ENCODE measurements at places on chromosomes 13 and 19.

DNA sequence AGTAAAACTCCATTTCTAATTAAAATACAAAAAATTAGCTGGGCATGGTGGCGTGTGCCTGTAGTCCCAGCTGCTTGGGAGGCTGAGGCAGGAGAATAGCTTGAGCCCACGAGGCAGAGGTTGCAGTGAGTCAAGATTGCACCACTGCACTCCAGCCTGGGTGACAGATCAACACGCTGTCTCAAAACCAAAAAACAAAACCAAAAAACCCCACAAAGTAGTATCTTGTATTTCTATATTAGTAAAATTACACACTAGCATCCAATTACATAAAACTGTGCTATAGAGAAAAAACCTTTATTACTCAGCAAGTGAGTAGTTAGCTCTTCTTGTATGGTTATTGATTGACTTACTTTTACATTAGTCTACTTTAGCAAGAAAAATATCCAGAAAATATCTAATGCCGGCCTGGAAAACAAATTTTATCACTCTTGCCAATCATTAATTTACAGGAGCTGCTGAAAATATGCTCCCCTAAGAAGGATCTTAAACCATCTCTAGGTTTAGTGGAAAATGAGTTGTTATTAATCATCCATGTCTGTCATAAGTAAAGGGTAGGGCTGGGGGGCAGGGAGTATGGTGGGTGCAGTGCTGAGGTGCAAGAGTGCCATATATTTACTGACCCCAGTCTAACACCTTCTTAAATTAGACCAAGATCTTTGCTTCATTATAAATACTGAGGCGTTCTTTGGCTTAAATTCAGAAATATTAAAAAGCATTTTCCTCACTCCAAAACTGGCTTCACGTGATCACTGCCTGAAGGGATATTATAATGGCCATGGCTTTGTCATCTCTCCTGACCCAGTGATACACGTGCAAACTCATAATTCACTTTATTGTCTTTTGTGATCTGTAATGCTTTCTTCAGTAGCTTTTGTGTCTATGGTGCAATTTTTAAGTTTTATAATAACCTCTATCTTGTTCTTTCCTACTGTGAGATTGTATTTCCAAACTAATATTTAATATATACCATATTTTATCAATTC, 44.1 kb downstream of the UBL3 start:
- no peak for DNase-seq

GRCh38 chr13:97352815-97353214, 81.2 kb upstream of the RAP2A start:
- DNase-seq: no peak

GRCh38 chr19:39052243-39052746, 19.9 kb upstream of the FBXO27 start:
- DNase-seq: peak; percentile 32

- DNase-seq: no peak
Observed at GRCh38 chr13:110431425-110432294, 124.6 kb downstream of the COL4A2 start.

GRCh38 chr13:85141401-85141800, 657.8 kb downstream of the SLITRK6 start:
- DNase-seq: no peak

DNA sequence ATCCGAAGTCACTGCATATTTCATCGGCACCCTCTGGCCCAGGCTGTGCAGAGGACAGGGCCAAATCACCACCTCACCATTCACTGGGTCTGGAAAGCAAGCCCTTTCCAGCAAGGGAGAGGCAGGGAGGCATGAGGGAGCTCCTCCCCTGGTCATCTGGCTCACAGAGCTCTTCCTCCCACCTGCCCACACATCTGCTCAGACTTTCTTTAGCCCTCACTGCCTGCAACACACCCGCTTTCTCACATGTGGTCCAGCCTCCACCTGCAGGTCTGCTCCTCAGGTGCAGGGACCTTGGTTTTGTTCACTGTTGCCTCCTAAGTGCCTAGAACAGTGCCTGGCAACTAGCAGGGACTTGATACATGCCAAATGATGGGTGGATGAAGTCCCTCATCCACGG, 21.0 kb upstream of the SLC35E1 start:
- DNase-seq: no peak

DNA sequence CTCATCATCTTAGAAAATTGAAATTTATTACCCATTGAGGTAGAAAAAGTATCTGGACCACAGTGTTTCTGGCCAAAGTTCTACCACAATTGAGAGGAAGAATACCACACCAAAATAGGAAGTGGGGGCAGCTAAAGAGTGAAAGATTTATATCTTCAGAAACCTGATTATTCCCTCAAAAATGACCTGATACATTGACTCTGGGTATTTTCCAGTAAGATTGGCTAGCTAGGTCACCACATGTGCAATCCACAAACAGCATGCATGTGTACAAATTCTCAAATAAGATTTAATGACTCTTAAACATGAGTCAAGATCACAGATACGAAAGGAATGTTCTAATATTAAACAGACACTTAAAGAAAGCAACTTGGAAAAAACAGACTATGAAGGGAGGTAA, 1516.2 kb upstream of the PCDH20 start:
- DNase-seq: no peak

- DNase-seq: no peak
Observed at GRCh38 chr19:47464675-47465419, 6.8 kb downstream of the SLC8A2 start.

- DNase-seq: no peak
Observed at GRCh38 chr13:27408074-27408473, 16.3 kb upstream of the GTF3A start.

DNA sequence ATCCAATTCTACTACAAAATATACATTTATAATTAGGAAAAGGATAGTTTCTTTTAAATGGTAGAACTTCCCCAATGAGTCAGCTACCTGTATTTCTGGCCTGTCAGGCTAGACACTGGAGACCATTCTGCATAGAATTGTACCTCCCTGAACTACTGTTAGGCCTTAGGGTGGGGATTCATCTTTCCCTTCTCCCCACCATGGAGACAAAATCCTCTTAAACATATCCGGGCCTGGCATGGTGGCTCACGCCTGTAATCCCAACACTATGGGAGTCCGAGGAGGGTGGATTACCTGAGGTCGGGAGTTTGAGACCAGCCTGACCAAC, 24.5 kb upstream of the TPT1 start:
- DNase-seq: no peak

- no peak for DNase-seq
Observed at GRCh38 chr19:30070968-30071632, 129.1 kb downstream of the URI1 start.

DNA sequence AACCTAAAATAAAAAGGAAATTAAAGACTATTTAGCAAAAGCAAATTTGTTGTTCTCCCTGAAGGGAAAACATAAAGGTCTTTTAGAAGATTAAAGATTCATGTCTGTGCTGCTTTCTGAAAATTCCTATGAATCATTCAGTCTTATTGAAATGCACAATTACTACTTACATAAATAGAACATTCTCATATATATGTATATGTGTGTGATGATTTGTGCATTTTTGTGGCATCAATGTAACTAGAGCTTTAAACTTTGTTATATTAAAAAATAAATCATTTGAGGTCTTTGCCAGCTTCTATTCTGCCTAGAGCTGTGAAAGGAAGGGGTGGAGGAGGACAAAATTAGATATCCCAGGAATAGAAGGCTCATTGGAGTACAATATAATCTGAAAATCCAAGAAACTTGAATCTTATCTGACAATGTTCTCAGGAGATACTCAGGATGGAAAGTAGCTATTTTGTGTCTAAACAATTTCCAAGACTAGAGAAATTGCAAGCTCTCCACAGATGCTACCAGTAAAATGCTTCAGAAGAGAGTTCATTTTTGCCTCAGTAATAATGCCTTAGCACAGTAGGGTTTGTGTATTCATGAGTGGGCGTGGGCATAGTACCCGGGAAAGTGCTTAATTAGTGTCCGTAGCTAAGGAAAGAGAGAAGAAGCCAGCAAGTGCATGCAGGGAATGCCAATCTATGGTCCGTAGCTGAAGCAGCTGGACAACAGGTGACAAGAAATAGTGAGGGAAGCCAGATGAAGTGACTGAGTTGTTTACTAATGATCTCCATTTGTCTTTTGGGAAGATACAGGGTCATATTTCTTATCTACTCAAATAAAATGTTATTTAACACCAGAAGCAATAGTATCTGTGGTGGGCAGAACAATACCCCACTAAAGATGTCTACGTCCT, 395.5 kb upstream of the NBEA start:
- no peak for DNase-seq

GRCh38 chr13:46100191-46100815, 4.5 kb downstream of the CPB2 start:
- no peak for DNase-seq

GRCh38 chr13:27853335-27853734, 61.1 kb downstream of the GSX1 start:
- no peak for DNase-seq

GRCh38 chr13:67036699-67037457, 193.3 kb downstream of the PCDH9 start:
- no peak for DNase-seq

DNA sequence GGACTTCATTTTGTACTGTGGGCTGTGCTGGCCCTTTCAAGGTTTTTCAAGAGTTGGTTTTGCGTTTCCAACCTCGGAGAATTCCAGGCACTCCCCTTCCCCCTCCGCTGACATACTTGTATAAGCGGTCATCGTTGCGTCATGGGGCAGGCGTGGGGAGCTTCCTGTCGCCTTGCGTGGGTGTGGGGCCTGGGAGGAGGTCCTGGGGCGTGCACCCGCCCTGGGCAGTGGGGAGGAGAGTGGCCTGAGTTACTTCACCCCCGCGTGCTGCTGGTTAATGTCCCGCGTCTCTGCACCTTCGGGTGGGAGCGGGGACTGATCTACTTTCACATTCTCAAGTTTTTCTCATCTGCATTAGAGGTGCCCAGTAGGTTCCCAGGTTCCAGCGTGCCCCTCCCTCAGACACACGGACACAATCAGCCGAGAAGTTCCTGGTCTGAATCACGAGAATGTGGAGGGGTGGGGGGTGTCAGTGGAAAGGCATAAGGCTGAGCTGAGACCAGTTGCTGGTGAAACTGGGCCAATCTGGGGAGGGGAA, 4.1 kb downstream of the IER2 start:
- DNase-seq: peak; percentile 86

- DNase-seq: no peak
Observed at GRCh38 chr13:44843403-44843802, 145.9 kb downstream of the NUFIP1 start.

GRCh38 chr19:2556221-2557092, 80.5 kb downstream of the GADD45B start:
- no peak for DNase-seq

GRCh38 chr13:81487151-81487550, 1146.2 kb upstream of the SPRY2 start:
- no peak for DNase-seq

DNA sequence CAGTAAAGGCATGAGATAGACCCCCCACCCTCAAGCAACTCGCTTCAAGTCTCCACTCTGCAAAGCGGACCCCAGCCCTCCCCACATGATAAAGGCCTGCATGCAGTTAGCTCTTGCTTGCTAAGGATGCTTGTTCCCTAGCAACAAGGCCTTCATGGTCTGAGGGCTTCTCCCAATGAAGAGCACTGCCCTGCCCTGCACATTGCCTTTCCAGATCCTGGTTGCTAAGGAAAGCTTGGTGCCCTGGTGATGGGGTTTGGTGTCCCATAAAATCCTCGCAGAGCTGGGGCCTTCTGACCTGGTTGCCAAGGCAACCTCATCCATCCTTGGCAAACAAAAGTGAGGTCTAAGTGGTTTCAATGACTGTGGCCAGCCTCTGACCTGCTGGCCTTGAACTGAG, 6.0 kb downstream of the DBP start:
- DNase-seq: no peak

DNA sequence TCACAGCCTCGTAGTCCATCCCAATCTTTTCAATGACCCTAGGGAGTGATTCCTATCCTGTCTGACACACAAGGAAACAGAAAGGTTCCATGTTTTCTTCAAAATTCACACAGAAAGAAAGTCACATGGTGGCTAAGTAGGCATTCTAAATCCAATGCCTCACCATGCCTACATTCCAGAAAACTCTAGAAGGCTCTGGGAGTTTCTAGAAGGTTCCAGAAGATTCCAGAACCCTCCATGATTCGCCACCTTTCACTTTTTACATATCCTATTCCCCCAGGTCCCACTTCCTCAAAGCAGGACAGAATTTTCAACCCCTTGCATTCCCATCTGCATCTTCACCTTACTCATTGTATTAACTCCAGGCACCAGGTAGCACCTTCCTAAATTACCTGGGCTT, 23.1 kb downstream of the GNG7 start:
- no peak for DNase-seq

GRCh38 chr13:85535316-85536084, 263.7 kb downstream of the SLITRK6 start:
- no peak for DNase-seq

DNA sequence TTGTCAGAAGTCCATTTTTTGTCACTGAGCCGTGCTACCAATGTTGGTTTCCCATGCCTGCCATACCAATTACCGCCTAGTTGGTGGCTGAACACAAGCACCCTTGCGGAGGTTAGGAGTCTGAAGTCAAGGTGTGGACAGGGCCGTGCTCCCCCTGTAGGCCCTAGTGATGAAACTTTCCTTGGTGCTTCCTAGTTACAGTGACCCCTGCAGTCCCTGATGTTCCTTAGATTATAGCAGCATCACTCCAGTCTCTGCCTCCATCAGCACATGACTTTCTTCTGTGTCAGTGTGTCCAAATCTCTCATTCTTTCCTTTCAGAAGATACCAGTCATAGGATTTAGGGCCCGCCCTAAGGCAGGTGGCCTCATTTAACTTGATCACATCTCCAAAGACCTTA, 99.0 kb downstream of the MYO16 start:
- no peak for DNase-seq

DNA sequence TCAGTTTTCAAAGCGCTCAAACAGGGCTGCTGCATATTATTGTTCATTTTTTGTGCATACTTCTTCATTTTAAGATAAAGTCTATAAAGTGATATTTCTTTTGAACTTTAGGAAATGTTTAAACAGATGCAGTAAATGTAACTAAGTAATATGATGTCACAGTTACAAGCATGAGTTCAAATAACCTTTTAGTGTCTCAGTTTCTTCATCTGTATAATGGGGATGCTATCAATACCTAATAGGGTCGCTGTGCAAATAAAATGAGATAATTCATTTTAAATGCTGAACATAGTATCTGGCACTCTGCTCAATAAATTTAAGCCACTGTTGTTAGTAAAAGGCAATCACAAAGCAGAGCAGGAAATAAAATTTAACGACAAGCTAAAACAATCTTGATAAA, 97.5 kb downstream of the UGGT2 start:
- no peak for DNase-seq

DNA sequence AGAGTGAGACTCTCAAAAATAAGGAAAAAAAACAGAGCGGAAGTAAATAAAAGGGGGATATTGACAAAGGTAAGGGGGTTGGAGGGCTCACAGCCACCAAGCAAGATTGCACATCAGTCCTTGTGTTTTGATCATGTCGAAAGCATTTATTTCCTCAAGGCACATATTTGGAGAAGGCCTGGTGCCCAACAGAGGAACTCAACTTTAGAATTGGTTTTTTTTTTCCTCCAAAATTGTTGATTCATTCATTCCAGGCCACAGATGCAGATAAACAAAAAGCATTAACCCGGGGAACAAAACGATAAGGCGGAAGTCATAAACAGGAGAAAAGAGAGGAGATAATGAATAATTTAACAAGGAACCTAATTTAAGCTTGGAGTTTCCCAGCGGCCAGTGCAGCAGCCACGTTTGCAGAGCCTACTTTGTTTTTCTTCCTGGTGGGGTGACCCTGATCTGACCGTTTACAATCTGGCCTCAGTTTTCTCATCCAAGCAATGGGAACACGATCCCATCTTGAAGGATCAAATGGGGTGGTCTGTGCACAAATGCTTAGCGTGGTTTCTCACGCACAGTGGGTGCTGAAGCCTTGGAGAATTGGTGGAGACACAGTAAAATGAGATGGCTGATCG, 2.1 kb upstream of the PTPRS start:
- DNase-seq: no peak

- no peak for DNase-seq
Observed at GRCh38 chr13:59157181-59157580, 1006.5 kb downstream of the DIAPH3 start.

Measured in omental fat pad (tissue), 4 donors.